ENCODE measurements at places on chromosomes 5 and 9. TPM values are rescaled to one million over a fixed set of nuclear protein-coding genes. Genes with fewer than 3 reads are reported as not detected.
A peak's percentile ranks its signal among the peaks of the same experiment; 100 is the strongest.

- DNase-seq: peak; percentile 81
Observed at GRCh38 chr5:15021266-15022046, 149.9 kb upstream of the ANKH start.

GRCh38 chr9:113919382-113919781 is 43.3 kb downstream of the ZNF618 start:
- no peak for DNase-seq

The CYFIP2 gene
- total RNA-seq: 0.39 TPM

The GLIPR2 gene
- 6.7 TPM for total RNA-seq

The PCDHGA11 gene
- total RNA-seq: not detected

- DNase-seq: no peak
Observed at GRCh38 chr5:103434057-103434456, 128.5 kb downstream of the NUDT12 start.

The FBXL7 gene
- 12.5 TPM for total RNA-seq

- DNase-seq: peak; percentile 36
Observed at GRCh38 chr5:32388432-32389129, 56.0 kb downstream of the ZFR start.

The CDC14B gene
- 28.6 TPM for total RNA-seq

The PCDHGA3 gene
- total RNA-seq: 0.49 TPM

The MPDZ gene
- total RNA-seq: 17.2 TPM

- DNase-seq: no peak
Observed at GRCh38 chr9:6911901-6912638, 154.3 kb downstream of the KDM4C start.

- DNase-seq: peak; percentile 78
Observed at GRCh38 chr9:89000973-89001916, 10.0 kb downstream of the S1PR3 start.

The TICAM2 gene
- total RNA-seq: 16.0 TPM

DNA sequence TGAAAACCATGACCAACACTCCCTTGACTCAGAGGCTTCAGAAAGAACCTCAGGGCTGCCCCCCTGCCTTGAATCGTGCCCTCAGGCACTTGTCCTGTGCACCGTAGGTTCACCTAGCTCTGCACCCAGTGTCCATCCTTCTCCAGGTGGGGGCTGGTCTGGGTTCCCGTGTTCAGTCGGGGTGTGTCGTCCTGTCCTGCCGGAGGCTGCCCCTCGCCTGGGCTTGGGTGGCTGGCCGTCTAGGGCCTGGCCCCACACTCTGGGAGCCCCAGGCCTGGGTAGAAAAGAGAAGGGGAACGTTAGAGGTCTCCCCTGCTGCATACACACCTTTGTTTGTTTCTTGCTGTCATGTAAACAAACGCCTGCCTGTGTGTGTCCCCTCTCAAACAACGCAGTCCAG is 29.3 kb downstream of the CATSPER3 start:
- no peak for DNase-seq

DNA sequence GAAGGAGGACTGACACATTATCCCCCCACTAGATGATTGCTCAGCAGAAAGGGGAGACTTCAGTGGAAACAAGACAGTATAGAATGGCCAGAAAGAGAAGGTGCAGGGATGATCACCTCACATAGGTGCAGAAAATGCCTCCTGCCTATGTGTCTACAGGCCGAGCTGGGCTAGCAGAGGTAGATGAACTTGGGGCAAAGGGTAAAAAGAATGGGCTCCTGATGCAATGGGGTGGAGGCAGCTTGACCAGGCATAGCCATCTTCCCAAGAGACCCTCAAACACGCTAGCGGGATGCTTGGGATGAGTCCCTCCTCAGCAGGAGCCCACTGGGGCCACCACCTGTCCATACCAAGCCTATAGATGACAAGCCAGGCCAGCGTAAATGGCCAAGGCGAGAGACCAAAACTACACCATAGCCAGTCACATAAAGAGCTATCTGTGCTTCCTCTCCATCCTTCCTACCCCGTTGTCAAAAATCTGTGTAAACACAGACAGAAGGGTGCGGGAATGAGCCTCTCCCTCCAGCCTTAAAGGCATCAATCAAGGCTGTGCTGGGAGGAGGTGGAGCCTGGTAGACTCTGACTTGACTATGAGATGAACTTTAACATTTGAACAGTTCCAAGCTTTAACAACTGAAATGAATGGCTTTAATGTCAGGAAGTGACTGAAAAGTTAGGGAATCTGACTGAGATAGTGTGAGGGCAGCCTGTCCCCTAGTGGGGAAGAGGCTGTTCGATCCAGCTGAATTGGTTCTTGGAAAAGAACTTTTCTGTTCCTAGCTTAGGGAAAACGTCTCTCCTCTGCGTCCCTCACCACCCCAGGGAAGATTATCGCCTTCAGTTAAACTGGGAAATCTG is 10.4 kb downstream of the C9orf152 start:
- no peak for DNase-seq

The PRSS3 gene
- 3.1 TPM for total RNA-seq

The CDO1 gene
- total RNA-seq: 0.05 TPM

The CD72 gene
- 0.05 TPM for total RNA-seq

DNA sequence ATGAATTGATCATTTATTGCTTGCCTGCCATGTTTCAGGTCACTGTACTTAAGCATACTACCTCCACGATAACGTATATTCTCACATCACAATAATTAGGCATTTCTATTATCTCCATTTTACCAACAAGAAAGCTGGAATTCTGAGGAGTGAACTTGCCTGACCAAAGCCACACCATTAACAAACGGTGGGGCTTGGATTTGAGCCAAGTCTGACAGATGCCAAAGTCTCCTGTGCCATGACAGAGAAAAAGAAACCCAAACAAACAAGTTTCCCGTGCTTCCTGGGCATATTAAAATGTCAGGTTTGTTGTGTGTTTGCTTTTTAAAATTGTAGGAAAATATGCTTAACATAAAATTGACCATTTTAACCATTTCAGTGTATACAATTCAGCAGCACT is 40.8 kb upstream of the KCNV2 start:
- DNase-seq: peak; percentile 18

- no peak for DNase-seq
Observed at GRCh38 chr5:73344835-73345234, 103.7 kb downstream of the FOXD1 start.

GRCh38 chr5:57929271-57929670 is 446.7 kb upstream of the ACTBL2 start:
- no peak for DNase-seq

The ASS1 gene
- 4.0 TPM for total RNA-seq

DNA sequence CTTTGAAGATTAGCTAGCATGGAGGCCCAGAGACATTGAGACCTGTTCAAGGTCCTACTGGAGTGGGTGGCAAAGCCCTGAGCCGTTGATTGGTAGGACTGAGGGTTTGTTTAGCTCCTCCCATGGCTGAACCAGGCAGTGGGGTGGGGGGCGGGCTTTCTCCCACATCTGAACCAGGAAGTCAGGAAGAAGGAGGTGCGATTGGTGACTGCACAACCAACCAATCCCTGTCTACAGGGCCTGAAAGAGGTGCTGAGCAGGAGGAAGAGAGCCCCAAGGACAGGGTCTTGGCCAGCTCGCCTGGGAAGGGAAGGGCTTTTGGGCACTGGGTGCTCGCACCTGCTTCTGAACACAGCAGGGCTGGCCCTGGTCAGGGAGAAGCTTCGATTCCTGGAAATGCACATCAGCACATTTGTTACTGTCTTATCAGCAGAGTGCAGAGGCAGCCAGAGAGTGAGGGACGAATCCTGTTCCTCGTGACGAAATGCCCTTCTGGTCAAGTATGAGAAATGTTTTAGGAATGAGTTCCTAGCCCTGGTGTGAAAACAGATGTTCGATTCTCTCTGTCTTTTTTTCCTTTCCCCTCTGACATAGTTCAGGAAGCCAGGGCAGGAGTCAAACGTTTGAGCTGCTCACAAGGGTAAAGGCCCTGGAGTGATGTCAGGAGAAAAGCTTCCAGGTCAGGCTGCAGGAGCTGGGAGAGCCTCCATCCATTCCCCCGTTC is 294.8 kb upstream of the KLF4 start:
- peak; percentile 61 for DNase-seq

- peak; percentile 75 for DNase-seq
Observed at GRCh38 chr5:59246145-59246869, 647.2 kb downstream of the PDE4D start.
